Fibroblast of skin of scalp (primary cell): ENCODE measurements at places on chromosomes 3 and 15.

DNA sequence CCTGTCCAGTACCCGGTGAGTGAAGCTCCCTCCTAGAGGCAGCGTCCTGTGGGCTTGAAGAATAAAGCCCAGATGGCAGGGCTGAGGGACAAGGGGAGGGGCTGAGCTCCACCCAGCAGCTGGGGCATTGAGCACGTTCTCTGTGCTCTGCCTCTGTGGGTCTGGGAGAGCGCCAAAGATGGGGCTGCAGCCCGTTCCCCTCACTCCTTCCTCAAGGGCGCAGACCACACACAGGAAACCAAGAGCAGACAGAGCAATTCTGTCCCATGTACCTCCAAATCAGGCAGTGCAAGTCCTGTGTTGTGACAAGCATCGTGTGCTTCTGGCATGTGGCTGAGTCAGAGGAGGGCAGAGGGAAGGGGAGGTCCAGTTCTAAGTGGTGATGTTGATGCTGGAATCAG lies 15.7 kb upstream of the KIF23 start:
- DNase-seq = peak; percentile 69

- DNase-seq = no peak
Measured at GRCh38 chr3:113111011-113111707, 100.2 kb upstream of the BOC start.

DNA sequence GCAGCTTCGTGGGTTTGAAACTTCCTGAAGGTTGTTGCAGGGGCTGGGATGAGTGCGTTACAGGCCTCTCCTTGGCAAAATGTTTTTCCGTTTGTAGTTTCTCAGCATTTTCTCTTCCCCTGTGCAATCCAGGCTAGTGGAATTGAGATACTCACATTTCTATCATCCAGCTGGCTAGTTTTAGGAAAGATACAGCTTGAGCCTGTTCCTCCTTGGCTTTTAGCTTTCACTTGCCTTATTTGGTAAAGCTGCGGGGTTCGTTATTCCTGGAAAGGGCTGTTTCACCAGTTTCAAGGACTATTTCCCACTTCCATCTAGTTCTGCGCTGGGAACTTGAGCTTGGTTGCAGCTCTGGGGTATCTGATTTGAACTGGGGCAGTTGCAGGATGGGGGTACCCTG lies 90.3 kb downstream of the ITPR1 start:
- DNase-seq = no peak

GRCh38 chr3:50133283-50133615 lies 21.9 kb upstream of the SEMA3F start:
- no peak for DNase-seq

- DNase-seq = no peak
Measured at GRCh38 chr3:189353988-189354889, 182.5 kb downstream of the TPRG1 start.

- DNase-seq = no peak
Measured at GRCh38 chr15:67134067-67134838, 68.9 kb downstream of the SMAD3 start.

- DNase-seq = peak; percentile 69
Measured at GRCh38 chr3:160941885-160942494, 163.2 kb downstream of the B3GALNT1 start.

GRCh38 chr15:76006136-76006778 lies 6.0 kb downstream of the NRG4 start:
- DNase-seq = no peak

DNA sequence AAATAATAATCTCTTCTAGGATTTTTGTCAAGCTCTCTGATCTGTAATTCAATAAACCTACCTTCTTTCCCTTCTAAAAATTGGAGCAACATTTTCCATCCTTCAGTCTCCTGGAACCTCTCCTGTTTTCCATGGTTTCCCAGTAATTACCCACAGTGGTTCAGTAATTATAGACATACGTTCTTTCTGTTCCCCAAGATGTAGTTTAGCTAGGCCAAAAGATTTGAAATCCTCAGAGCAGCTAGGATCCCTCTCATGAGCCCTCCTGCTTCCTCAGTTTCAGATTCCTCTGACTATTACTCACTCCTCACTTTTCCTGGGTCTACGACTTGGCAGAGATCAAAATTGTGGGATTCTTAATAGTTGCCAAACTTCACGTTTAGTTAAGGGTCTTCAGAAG lies 76.9 kb upstream of the IGSF10 start:
- DNase-seq = peak; percentile 68

DNA sequence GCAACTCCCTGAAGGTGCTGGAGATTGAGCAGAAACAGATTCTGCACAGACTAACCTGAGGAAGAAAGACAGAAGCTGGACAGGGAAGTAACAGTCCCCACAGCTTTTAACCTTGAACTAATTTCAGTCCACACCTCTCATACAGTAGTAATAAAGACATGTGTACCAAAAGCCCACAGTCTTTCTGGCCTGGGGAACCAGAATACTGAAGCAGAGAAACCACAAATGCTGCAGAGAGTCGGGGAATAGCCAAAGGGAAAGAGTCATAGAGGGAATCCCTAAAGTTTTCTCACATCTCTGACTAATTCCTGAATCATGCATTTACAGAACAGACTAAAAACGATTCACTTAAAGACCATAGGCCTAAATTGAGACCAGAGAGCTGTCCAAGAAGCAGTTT lies 503.4 kb upstream of the NECTIN3 start:
- peak; percentile 88 for DNase-seq

DNA sequence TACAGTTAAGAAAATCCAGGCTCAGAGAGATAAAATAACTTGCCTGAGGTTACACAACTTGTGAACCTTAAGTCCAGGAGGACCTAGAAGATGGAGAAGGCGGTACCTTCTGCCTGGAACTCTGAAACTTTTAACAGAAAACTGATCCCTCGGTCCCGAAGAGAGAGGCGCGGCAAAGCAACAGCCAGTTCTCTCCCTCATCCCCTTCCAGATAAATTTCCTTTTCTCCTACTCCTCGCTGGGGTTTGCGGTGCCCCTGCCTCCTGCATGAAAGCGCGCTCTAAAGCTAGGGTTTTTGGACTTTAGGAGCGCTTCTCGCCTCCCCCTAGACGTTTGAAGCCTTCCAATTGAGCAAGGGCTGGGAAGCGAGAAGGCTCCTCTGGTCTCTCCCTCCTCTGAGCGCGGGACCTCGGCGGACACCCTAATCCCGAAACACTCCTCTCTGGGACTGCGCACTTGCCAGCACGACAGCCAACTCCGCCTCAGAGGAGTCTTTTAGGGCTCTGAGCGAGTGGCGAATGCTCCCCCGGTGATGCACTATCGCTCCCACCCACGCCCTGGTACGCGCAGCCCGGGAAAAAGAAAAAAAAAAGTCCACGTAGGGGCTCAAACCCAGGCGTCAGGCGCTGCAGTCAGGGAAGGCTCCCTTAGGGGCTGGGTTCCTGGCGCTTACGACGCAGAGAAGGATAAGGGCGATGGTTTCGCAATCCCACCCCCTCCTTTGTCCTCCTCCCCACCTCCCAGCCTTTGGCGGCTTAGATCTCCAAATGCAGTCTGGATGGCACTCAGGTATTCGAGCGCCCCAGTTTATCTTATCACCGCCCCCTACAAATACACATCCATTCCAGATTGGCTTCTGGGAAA lies 7.9 kb upstream of the EOMES start:
- no peak for DNase-seq

- DNase-seq = no peak
Measured at GRCh38 chr15:85821545-85821944, 26.8 kb upstream of the KLHL25 start.

DNA sequence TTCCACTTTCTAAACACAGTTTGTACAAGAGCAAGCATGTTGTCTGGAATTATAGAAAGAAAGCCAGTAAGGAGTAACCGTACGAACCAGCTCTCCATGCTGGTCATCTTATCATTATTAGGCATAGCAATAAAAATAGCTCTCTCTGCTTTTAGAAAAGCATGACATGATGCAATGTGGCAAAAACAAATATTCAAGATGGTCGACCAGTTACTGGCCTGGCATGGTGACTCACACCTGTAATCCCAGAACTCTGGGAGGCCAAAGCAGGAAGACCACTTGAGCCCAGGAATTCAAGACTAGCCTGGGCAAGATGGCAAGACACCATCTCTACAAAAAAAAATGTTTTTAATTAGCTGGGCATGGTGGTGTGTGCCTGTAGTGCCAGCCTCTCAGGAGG lies 2.6 kb upstream of the MAP4 start:
- peak; percentile 82 for DNase-seq

DNA sequence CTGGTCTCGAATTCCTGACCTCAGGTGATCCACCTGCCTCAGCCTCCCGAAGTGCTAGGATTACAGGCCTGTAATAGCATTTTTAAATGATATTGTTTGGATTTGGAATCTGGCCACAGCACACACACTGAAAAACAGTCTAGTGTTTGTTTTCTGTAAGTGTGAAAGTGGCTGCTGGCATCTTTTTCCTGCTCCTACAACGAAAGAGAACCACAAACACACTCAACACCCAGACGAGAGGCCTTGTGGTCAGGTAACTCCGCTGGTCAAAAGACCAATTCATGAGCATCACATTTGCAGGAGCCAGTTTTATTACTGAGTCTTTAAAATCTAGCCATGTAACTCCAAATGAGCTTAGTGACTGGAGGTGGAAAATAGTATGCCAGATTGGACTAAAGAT lies 50.2 kb downstream of the IMPG2 start:
- DNase-seq = no peak

GRCh38 chr3:72421126-72421525 lies 427.1 kb downstream of the SHQ1 start:
- no peak for DNase-seq

- DNase-seq = no peak
Measured at GRCh38 chr15:31268911-31269784, 57.5 kb upstream of the KLF13 start.

GRCh38 chr3:37171144-37171543 lies 3.2 kb downstream of the LRRFIP2 start:
- DNase-seq = no peak

- no peak for DNase-seq
Measured at GRCh38 chr15:51757450-51757849, 6.1 kb downstream of the TMOD2 start.

DNA sequence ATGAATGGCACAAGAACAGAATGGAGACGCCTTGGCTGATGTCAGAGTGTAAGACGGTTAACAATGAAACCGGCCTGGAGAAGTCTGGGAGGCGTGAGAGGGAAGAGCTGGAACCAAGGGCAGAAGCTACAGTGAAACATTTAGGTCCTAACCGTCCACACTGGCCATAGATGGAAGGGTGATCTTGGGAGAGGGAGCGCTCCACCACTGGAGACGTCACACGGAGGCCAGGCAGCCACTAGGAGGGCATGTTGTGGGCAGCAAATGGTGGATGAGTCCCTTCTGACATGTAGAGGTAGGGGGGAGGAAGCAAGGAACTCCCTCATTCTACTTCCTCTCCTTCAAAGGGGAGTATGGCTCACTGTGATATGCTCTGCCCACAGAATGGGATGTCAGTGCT lies 23.8 kb downstream of the FEM1B start:
- no peak for DNase-seq

GRCh38 chr3:172696357-172696756 lies 14.5 kb downstream of the NCEH1 start:
- DNase-seq = no peak

DNA sequence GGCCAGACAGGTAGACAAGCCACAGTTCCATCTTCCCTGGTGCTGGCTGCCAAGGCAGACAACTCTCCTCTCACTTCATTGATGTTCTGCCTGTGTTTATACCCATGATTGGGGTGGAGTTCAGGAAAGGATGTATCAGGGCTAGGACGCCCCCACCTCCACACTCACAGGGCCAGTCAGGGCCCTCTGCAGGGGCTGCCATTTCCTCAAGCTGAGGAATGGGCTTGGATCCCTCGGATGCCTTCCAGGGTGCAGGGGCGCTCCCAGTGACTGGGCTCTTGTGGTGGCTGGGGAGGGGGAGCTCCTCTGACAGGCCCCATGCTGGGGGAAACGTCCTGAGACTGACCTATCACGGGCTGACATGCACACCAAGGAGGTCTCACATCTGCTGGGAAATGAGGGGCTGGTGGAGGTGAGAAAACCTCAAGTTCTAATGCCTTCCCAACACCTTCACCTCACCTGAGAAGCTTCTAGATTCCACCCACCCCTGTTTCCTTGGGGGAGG lies 31.4 kb downstream of the SEMA7A start:
- DNase-seq = no peak

- peak; percentile 16 for DNase-seq
Measured at GRCh38 chr15:90174140-90174875, 26.8 kb upstream of the SEMA4B start.
